NCI-H1105 treated with DMSO at 0.1 percent for 48 hours (cell line): ENCODE measurements at places on chromosomes 4 and X.

DNA sequence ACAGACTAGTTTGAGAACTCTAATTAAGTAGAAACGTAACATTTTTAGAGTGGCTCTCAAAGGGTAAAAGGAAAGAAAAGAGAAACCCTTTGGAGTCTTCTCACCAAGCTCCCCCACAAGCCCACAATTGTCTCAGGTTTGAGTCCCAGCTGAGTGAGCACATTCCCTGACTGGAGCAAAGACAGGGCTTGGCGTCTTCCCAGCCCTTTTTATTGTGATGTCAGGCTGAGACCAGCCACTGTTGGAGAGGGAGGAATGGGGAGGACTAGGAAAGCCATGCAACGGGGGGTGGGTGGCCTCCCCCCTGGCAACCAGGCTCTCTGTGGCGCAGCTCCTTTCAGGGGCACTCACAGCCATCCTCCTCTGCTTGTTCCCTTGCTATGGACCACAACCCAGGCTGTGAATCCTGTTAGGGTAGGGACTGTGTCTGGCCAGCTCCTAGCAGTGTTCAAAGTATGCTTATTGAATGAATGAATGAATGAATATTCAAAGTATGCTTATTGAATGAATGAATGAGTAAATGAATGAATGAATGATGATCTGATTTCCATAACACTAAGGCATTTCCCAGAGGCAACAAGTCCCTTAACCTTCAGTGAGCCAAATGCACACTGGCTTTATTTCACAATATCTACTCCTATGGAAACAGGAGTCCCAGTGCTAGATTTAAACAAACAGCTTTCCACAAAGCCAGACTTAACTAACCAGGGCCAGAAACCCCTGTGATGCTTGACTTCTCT lies 413.3 kb downstream of the MID1IP1 start:
- no peak for DNase-seq

DNA sequence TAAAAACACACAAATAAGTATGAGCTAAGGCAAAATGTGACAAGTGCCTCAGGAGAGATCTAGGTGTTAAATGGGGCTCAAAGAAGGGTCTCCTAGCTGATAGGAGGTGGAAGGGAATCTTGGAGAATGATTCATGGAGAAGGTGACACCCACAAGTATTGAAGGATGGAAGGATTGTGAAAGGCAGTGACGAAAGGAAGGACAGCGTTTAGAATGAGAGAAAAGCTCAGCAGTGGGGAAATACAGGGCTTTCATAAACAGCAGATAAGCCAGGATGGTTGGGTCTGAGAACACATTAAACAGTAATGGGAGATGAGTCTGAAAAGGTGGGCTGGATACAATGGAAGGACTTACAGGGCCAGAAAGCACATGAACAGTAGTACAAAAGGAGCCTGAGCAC lies 11.5 kb downstream of the ANXA5 start:
- no peak for DNase-seq

DNA sequence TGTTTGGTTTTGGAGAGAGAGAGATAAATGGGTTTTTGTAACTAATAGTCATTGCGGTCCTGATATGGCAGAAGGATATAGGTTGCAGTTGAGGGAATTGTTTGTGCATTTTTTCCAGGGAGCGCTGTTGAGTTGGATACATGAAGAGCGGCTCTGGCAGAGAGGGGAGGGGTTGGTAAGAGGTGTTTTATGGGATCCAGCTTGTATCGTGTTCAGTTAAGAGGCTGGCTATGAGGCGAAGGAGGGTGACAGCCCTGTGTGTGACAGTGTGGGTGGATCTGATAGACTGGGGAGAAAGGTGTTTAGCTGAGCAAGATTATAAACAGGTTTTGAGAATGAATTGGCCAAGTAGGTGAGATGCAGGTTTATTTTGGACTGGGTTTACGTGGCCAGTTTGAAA lies 1.5 kb downstream of the SPANXN4 start:
- DNase-seq: no peak

DNA sequence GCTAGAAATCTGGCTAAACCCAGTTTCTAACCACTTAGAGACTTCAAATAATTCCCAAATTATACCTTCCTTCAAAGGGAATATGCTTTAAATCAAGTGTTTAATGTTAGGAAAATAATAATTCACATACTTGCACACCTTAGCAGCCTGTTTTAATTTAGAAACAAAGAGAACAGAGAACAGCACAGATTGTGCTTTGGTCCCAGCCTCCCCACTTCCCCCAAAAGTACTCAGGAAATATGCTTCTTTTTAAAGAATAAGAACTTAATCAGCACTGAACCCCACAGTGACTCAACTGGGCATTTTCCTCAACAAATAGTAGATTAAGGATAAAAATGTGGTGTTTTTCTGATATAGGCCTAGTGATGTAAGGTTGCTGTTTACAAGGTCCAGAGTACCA lies 295.8 kb downstream of the GBA3 start:
- no peak for DNase-seq

DNA sequence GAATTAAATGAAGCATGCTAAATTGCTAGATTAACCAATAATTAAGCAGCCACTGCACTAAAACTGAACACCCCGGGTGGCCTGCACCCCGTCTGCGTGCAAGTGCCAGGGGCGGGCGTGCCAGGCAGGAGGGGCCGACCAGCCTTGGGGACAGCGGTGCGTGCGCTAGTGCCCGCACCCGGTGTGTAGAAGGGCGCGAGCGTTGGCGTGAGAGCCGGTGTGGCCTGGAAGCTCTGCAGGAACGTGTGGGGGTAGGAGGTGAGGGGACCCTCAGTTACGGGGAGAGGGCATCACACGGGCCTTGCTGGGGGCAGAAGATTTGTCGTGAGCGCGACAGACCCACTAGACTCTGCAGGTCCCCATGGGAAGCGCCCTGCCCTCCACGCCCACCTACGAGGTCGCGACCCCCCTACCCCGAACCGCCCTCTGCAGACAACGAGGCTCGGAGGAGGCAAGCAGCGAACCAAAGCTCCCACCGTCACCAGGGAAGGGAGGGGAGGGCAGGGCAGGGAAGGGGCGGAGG lies 105.8 kb downstream of the FAM53A start:
- DNase-seq: peak; percentile 11

DNA sequence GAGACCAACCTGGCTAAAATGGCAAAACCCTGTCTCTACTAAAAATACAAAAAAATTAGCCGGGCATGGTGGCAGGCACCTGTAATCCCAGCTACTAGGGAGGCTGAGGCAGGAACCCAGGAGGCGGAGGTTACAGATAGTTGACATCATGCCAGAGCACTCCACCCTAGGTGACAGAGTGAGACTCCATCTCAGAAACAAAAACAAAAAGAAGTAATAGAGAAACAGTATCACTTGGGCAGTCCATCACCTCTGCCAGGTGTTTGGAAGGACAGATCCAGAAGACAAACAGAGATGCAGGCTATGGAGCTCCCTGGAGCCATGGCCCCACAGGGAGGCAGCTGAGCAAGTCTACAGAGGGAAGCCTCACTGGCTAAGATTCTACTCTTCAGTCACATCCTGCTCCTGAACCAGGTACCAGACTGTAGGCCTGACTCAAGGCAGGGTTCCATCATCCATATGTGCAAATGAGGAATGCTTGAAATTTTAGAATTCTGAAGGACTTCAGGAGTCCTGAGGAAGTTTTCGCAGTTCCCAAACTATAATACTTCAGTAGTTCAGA lies 81.4 kb upstream of the CPEB2 start:
- no peak for DNase-seq

- DNase-seq: no peak
Observed at GRCh38 chr4:186730621-186731020, 7.0 kb upstream of the FAT1 start.

DNA sequence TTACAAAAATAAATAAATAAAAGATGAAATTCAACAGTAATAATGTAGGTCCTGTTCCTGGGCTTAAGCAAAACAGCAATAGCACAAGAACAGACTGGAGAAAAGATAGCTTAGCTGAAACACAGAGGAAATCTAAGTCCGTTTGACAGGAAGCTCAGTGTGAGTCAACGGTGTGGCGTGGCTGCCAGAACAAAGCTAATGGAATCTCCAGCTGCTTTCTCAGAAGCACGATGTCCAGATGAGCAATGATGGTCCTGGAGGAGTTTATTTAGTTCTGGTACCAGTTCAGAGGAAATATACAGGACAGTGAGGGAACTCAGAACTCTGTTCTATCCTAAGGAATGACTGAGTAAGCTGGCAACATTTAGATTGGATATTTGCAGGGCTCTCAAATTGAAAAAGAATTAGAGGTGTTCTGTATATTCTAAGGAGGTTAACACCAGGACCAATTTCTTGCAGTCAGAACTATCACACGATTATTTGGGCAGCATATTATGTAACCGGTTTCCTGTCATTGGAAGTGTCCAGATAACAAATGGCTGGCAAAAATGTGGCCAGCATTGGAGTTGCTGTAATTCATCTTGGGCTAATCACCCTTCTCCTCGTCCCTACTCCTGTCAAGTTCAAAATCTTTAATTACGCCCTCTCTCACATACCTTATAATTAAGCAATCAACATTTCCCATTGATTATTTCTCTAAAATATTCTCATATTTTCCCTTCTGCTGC lies 12.7 kb downstream of the GAB3 start:
- no peak for DNase-seq

- DNase-seq: peak; percentile 49
Observed at GRCh38 chrX:11770320-11770719, 12.3 kb downstream of the MSL3 start.

DNA sequence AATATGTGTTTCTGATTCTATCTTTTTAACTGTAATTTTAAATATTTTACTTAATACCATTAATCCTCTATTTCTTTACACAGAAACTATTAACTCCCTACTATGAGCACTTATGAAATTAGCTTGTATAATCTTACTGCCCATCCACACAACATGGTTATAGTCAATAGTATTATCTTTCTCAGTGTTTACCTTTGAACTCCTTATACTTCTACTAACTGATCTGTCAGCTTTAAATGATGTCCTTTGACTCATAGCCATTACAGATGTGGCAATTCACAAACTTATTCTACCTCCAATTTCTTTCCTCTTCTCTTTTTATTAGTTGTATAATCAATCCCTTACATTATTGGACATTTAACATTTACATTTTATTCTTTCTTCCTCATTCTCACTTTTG lies 5.5 kb downstream of the SEC31A start:
- no peak for DNase-seq
